Stimulated activated CD4-positive, alpha-beta T cell treated with anti-CD3 and anti-CD28 coated beads, Interleukin-4, amount 100 ng/mL, for 24 hours (primary cell): ENCODE measurements at places on chromosomes 1 and 21.

DNA sequence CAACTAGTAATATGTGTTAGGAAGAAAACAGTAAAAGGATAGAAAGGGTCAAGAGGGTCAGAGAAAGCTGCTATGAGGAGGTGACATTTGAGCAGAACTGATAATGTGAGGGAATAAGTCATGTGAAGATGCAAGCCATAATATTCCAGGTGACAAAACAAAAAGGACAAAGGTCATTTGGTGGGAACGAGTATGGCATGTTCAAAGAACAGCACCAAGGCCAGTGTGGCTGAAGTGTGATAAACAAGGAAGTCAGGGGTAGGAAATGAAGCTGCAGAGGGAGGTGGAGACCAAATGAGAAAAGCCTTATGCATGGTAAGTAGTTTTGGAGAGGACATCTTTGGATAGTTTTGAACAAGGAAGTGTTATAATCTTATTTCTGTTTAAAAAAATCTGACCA is 46.7 kb downstream of the LPGAT1 start:
- DNase-seq, result no peak

- DNase-seq, result peak; percentile 55
Observed at GRCh38 chr1:234605983-234606783, 3.8 kb downstream of the IRF2BP2 start.

- DNase-seq, result peak; percentile 62
Observed at GRCh38 chr1:41891199-41891896, 27.4 kb downstream of the HIVEP3 start.

DNA sequence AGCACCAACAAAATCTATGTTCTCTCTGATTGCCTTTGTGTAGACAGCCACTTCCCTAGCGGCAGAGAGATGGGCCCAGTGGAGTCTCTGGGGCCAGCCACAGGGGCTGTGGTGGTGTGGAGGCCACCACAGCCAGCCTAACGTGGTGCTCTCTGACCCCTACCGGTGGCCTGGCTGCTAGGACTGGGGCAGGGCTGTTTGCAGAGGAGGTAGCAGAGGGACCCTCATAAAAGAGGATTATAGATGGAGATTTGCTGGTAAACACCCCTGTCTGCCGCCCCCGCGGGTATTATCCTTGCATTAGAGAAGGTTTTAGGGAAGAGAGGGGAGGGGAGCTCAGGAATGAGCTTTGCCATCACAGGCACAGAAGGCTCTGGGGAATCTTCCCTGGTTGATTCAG is 310.3 kb upstream of the VAMP3 start:
- DNase-seq, result no peak

- no peak for DNase-seq
Observed at GRCh38 chr1:38814444-38814983, 45.1 kb downstream of the RRAGC start.

DNA sequence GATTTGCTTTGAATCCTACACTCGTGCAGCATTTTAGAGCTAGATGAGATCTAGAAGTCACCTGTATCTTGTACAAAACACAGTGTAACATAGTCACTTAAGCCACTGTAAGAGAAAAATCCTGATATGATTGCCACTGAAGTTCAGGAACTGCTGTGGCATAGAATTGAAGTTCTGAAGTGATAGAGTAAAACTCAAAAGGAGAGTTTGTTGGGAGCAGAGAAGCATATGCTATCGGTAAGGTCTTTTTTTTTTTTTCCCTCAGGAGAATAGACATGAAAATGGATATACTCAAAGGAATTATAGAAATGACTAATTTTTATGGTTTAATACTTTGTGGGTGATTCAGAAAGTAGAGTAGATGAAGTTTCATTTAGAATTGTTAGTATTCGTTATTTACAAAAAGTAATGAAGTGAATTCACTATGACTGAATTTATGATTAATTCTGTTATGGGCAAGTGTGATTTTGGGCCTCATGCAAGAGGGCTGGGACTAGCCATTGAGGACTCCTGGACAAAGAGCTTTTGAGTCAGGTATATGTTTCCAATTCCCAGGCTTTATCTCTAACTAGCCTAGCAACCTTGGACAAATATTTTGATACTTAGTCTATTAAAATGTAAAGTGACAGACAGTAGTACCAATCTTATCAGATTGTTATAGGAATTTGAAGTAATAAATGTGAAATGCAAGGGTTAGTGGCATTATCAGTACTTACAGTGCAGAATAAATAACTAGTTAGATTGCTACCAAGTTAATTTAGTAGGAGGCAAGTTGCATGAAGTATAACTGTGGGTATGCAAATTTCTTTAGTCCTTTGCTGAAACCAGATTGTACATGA is 3.1 kb downstream of the KCTD3 start:
- DNase-seq, result no peak

GRCh38 chr1:116242741-116243140 is 130.3 kb upstream of the ATP1A1 start:
- no peak for DNase-seq

GRCh38 chr1:246309247-246309884 is 197.7 kb downstream of the SMYD3 start:
- DNase-seq, result no peak

- no peak for DNase-seq
Observed at GRCh38 chr1:84146411-84147032, 2.5 kb downstream of the PRKACB start.

GRCh38 chr1:94595658-94596057 is 54.1 kb upstream of the F3 start:
- DNase-seq, result no peak

- DNase-seq, result no peak
Observed at GRCh38 chr1:29826646-29827045, 590.3 kb downstream of the PTPRU start.

GRCh38 chr1:15323989-15324868 is 77.2 kb downstream of the FHAD1 start:
- no peak for DNase-seq

DNA sequence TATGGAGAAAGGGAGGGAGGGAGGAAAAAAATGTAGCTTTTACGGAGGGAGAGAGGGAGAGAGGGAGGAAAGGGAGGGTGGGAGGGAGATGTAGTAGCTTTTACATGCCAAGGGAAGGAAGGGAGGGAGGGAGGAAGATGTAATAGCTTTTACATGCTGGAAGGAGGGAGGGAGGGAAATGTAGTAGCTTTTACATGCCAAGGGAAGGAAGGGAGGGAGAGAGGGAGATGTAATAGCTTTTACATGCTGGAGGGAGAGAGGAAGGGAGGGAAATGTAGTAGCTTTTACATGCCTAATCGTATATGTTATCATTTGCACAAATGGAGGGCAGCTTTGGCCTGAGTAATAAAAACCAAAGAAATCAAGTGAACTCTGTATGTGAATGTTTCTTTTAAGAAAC is 35.6 kb downstream of the EEIG2 start:
- DNase-seq, result no peak

DNA sequence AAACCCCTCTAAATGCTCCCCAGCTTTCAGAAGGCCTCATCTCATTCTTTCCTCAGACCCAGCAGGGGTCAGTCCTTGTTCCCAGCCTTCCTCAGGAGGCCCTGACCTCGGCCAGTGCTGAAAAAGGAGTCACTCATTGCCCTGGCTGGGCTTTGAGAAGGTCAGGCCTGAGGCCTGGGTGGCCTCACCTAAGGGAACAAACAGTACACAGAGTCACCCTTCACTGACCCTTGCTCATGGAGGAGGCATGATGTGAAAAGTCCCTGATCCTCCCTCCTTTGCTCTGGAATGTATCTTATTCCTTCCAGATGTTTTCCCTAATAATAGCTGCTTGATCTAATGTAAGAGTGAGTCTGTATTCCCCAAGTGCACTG is 117.7 kb upstream of the SLC44A3 start:
- DNase-seq, result no peak

- DNase-seq, result no peak
Observed at GRCh38 chr1:6502000-6502891, 10.8 kb upstream of the PLEKHG5 start.

DNA sequence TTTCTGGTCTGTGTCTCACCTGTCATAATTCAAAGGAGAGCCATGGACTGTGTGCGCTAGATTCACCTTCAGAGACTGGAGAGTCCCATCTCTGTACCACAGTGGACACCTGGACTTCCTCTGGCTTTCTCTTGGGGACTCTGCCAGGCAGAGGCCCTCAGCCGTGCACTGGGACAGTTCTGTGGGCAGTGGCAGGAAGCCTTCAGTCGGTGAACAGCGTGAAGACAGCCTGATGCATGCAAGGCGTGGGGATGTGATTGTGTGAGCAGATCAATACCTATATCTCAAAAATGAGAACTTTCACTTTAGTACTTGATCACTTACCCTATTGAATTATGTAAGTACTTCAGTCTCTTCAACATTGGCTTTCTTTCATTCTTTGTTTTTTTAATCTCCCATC is 245.3 kb downstream of the DISC1 start:
- DNase-seq, result no peak

DNA sequence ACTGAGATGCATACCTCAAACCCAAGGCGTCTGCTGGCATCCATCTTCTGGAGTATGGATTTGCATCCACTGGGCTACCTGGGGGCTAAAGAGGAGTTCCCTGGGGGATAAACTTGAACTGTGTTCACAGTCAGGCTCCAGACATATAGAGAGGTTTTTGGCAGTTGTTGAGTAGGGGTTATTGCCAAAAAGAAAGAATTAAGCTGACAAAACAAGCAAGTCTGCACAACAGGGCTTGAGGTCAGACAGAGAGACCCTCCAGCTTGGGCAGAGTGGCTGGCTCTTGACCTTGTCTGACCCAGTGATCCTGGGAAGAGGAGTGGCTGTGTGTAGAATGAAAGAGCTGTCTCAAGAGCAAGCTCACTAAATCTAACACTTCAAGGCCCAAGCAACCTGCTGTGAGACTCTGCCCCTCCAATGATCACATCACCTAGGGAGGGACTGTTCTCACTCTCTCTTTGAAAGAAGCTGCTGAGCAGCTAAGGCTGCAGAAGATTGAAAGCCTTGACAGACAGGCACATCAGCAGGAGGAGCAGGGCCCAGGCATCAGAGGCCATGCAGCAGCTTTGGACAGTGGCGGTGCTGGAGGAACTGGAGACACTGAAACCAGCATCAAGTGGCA is 61.5 kb downstream of the SYT2 start:
- DNase-seq, result no peak

DNA sequence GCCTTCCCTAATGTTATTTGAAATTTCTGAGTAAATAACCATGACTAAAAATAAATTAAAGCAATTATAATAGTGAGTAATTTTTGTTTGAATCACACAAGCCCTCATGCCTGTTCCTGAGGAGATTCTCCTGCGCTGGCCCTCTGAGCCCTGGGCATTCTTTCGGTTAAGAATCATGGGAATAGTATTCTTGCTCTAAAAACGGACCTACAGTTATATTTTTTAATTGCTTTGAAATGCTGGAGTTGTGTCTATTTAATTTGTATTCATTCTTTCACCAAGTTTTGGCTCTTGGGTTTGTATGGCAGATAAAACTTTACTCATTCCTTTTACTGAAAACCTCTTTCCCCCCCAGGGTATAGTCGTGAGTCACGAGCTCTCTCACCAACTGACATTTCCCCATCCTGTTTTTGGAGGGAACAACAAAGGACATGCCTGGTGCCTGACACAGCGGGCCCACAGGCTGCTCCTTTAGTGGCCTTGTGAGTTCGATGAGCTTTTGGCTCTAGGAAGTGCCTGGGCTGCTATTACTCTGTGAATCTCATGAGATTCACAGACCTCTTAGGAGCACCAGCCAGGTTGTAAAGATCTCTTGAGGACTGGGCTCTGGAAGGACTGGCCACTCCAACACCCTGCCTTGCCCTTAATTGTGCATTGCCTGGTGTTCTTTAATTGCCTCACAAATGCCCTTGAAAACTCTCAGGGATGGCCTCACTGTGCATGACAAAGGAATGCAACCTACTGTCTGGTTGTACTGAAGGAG is 58.6 kb downstream of the DDR2 start:
- no peak for DNase-seq

DNA sequence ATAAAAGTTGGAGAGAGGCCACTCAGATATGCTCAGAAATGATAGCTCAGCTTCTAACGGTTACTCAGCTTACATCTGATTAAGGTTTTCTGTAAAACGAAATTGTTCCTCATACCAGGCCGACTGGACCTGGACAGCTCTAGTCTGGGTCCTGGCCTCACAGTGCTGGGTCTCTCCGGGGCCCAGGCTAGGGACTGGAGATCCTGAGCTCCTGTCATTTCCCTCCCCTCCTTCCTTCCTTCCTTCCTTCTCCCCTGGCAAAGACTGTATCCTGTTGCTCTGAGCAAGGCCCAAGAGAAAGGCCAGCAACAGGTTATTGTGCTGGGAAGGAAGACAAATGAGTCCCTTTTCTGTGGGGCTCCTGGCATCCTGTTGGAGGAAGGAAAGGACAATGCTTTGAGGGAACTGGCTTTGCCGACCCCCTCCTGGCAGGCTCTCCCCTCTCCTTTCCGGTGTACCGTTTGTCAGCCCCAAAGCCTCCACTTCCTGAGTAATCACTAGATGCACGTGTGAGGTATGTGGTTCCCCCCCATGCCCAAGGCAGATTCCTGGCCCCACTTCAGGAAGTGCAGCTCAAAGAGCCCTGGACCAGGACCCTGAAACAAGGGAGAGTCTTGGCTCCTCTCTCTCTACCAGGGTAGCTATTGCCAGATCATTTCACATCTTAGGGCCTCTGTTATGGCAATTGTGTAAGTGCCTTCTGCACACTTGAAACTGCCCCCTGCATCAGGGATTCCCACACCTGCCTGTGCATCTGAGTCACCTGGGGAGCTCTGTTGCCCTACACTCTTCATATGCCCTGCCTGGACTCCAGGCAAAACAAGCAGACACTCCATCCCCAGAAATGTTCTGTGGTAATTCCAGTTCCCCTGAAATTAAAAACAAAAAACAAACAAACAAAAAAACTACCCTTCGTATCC is 212.7 kb upstream of the FGGY start:
- no peak for DNase-seq

GRCh38 chr1:145849356-145850160 is 4.1 kb downstream of the NUDT17 start:
- DNase-seq, result no peak

GRCh38 chr1:110190282-110190929 is 19.7 kb upstream of the KCNC4 start:
- DNase-seq, result no peak

- no peak for DNase-seq
Observed at GRCh38 chr1:218365226-218365999, 20.3 kb downstream of the TGFB2 start.

- DNase-seq, result no peak
Observed at GRCh38 chr1:22794647-22795365, 84.2 kb downstream of the EPHB2 start.

- no peak for DNase-seq
Observed at GRCh38 chr21:31500071-31500470, 156.0 kb upstream of the TIAM1 start.

- no peak for DNase-seq
Observed at GRCh38 chr1:56527548-56528302, 51.6 kb downstream of the PLPP3 start.

DNA sequence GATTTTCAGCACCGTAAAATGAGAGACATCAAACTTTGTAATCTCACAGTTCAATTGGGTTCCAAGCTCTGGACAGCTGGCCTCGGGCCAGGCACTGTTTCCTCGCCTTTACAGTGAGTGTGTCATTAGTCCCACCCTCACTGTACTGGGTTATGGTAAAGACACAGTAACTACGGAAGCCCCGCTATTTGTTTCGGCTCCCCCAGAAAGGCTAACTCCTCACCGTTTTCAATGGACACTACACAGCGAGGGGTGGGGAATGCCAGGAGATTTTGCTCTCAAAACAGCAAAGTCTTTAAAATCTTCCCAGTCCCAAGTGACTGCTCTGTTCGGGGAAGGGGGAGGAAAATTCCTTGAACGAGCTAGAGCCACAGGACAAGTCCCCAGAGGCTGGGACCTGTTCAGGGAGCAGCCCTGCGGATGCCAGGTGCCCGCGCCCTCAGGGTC is 757 bp upstream of the SPSB1 start:
- DNase-seq, result no peak
